ENCODE measurements at places on chromosomes 4 and X.

DNA sequence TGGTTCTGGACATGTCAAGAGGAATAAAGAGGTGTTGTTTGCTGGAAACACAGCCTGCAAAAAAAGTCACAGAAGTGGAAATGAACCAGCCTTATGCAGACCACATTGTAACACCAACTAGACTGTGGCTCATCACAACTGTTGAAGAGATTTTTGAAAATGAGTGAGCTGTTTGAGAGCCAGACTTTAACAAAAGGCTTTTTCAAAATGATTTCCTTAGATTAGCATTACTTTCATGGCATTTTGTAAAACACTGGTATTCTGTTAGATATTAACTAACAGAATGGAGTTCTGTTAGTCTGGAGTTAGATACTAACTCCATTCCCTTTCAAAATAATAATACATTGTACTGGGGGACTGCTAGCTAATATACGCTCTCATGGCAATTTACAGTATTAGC is 60.6 kb upstream of the GABRA2 start:
- DNase-seq, result no peak

DNA sequence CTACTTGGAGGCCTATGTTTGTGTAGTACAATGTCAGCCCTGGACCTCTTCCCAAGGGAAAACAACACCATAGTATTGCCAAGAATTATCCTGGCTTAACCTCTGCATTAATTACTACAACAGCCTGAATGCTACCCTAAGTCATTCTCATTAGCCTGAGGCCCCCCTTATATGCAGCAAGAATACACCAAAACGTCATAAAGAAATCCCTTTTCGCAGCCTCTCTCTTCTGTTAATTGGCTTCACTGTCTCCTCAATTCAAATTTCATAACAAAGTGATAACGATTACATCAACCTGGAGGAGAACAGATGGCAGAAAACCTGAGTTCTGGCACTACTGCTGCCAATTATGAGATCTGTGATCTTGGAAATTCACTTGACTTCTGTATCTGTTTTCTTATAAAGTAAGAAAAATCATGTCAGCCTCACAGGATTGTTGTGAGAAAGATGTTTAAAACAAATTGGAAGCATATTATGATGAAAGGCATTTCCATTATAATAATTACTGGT is 1663.1 kb downstream of the STIM2 start:
- DNase-seq, result no peak

DNA sequence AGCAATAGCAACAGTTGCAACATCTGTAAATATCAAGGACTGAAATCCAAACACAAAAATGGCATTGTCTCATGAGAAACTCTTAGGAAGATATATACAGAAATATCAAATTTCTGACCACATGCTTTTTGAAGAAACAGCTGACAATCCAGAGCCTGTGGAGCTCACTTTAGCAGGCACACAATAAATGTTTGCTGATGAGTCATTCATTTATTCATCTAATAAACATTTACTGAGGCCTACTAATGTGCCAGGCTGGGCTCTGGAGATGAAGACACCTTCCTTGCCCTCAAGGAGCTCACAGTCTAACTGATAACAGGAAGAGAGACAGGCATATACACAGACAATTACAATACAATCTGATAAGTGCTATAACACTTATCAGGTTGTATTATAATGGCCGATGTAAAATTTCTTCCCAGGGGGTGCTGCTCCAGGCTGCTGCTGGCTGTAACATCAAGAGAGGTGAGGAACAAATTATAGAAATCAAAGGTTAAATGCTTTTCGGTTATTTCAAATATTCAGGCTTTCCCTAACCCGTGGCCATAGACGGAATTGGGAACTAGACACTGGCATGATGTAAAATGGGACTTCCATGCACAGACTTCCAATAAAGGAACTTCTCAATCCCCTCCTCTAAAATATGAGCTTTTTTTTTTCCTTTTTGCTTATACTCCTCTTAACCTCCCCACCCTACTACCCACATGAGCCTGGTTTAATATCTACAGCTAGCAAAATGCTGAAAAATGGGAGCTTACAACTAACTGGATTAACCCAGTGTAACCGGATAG is 16.8 kb upstream of the ZCCHC13 start:
- DNase-seq, result no peak

DNA sequence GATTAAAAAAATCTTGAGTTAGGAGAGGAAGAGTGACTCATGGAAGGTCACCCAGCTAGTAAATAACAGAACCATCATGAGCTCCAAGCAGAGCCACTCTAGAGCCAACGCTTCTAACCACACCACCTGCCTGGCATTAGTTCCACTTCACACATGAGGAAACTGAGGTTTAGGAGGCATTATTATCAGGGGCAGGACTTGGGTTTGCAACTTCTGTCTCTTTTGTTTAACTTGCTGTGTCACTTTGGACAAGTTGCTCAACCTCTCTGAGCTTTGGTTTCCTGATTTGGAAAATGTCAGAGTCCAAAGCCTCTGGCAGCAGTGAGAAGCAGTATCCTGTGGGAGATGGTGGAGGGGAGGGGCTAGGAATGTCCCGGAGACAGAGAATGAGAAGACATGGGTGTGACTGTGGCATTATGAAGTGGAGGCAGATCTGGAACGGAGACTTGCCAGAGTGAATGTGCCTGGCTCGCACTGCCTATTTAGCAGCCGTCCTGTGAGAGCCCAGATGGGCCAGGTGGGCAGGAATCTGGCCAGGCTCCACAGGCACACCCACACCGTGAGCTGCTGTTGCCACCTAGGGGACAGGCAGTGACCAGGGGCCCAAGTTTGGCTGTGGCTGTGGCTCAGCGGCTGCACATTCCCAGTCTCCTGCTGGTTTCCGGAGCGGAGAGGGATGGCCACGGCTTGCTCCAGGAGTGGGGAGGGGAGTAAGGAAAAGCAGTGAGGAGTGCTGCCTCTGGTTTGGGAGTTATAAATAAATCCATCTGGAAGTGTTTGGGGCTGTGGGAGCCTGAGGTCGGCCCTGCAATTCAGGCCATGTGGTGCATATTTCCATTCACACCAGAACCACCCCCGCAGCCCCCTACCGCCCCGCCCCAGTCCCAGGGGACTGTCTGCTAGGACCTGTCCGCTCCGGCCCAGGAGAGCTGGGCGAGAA is 93.4 kb downstream of the NHSL2 start:
- no peak for DNase-seq

GRCh38 chr4:47646372-47646771 is 161.3 kb downstream of the ATP10D start:
- DNase-seq, result no peak

DNA sequence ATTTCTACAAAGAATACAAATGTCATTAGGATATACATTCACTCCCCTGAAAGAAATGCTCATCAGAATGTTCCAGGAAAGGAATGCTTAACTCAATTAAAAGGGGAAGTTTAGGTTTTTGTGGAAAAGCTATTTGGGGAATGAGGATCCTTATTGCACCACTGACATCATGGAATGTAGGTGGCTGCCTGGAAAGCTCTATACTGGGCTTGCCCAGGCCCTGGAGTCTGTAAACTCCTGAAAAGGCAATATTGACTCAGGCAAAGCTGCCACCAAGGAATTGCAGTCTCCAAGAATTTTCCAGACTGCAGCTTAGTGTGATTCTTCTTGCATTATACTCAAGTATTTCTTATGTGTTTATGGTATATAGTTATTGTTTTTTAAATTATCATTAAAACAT is 15.7 kb downstream of the DAPP1 start:
- DNase-seq, result no peak

DNA sequence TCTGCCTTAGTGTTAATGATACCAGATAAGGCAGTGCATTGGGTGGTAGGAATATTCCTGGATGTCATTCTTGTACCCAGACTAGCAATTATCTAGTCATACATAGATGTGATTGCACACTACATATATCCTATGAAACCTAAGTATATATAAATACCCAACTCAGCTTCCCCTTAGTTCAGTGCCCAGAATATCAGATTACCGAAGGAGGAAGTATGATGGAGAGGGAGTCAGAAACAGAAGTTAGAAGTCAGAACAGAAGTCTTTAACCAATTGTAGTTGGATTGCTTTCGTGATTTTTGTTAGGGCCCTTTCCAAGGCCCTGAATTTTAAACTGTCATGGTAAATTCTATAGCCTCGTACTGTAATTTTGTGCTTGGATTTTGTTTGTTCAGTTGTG is 42.9 kb downstream of the MOB1B start:
- DNase-seq, result no peak

DNA sequence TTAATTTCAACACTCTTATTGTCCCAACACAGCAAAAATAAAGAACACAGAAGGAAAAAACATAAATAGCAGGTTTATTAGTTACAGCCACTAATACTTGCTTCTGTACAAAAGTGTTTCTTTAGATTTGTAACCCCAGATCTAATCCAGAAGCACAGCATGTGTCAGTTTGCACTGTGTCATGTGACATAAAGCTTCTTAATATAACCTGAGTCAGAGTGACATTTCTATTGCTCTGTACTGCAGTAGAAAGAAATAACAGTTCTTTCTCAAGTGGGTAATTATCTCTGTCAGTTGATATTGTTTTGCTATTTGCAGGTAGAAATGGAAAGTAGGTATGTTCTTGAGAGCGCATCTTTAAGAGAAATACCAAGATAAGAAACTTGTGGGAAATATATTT is 422.5 kb downstream of the ZIC3 start:
- DNase-seq, result no peak

- no peak for DNase-seq
Measured at GRCh38 chr4:59700651-59701050, 1499.5 kb upstream of the ADGRL3 start.

DNA sequence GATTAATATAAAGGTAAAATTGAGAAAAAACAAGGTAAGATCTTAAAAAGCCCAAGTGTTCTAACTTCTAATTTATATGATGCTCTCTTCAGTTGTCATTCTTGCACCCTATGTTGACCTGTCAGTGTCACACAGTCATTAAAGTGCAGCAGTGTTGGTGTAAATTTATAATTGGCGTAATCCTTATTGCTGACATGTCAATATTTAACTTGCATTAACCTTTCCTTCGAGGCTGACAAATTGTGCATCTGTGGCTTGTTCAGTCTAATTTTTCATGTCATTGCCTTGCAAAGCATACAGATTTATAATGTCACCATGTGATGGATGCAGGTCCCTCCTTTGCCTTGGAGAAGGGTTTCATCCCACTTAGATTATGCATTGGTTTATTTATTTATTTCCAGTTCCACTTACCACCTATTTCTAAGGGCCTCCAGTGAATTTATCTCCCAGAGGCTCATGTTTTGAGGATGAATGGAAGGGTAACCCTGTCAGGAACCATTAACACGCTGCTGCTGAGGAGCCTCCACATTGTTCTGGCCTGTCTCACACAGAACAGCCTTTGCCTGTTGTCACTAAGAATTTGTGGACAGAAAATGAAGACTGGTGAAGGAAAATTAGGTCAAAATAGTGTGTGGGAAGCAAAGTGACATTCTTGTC is 1098.5 kb upstream of the LCORL start:
- no peak for DNase-seq

DNA sequence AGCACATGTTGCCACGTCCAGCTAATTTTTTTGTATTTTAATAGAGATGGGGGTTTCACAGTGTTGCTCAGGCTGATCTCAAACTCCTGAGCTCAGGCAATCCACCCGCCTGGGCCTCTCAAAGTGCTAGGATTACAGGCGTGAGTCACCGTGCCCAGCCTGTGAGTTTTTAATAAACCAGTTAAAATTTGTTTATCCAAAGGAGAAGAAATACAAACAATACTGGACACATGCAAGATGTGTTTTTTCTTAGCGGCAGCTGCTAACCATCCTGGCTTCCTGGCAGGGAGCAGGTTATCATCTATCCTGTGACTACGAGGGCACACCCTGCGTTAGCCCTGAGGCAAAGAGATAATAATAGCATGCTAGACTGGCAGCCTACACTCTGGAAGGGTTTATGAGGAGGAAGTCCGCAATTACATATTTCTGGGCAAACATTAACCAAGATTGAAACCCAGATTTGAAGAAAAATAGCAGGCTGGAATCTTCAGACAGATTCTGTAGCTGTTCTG is 191.4 kb downstream of the SPRY1 start:
- no peak for DNase-seq

- no peak for DNase-seq
Measured at GRCh38 chrX:41276661-41277506, 57.1 kb upstream of the DDX3X start.

DNA sequence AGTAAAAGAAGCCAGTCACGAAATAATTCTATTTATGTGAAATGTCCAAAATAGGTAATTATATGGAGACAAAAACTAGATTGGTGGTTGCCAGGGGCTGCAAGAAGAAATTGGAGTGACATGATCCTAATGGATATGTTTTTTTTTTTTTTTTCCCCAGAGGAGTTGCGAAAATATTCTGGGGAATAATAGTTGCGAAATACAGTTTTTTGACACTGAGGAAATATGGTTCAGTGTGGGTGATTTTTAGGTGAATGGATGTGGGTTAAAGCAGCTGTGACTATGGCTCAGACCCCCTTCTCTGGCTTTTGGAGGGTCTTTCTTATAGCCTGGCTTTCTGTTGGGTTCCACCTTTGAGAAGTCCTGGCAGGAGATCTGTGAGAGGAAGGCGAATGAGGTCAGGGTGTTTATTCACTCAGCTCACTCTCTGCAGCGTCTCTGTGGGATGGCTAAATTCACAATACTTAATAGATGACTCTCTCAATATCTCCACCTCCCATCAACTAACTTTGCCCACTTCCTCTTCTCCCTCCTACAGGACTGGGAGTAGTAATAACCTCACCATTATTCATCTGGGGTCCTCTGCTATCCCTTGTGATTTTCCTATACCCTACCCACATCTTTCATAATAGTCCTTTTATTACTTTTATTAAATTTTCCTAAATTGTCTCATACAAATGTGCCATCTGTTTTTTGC is 15.3 kb upstream of the RAB9B start:
- no peak for DNase-seq

DNA sequence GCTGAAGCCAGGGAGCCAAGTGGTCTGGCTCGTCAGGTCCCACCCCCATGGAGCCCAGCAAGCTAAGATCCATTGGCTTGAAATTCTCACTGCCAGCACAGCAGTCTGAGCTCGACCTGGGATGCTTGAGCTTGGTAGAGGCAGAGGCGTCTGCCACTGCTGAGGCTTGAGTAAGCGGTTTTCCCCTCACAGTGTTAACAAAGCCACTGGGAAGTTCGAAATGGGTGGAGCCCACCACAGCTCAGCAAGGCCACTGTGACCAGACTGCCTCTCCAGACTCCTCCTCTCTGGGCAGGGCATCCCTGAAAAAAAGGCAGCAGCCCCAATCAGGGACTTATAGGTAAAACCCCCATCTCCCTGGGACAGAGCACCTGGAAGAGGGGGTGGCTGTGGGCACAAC is 353.8 kb downstream of the NAP1L3 start:
- no peak for DNase-seq

DNA sequence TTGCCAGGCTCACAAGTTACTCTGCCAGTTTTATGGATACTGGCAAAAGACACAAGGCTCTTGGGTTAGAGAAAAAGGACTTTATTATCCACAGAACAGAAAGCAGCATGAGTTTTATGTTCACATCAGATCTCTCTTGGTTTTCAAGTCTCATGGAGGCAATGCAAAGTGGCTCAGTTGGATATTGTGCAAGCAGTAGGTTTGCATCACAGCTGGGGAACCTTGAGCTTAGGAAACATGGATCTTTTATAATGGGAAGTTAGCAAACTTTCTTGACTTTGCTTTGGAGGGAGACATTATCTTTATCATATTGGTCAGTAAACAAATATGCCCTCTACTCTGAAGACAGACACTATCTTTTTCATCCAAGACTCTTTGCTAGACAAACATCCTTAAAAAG is 109.2 kb upstream of the GRPR start:
- DNase-seq, result no peak
